ENCODE measurements at places on chromosomes 2 and 18.

- DNase-seq: peak; percentile 23
Measured at GRCh38 chr2:158750458-158751125, 44.5 kb upstream of the DAPL1 start.

DNA sequence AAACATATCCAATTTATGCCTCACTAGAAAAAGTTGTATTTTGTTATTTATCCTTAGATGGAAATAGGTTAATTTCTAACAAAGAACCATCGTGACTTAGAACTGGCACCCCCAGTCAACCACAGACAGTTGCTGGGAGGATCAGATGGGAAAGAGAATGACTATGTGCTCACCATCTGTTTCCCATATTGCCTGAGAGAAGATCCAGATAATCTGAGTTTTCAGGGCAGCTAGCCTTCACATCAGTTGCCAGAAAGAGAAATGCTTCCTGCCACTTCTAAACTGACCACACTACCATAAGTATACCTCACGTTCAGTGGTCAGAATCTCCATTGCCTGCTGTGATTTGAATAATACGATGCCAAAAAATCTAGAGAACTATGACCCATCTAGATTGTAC lies 28.4 kb upstream of the NEB start:
- peak; percentile 69 for DNase-seq

DNA sequence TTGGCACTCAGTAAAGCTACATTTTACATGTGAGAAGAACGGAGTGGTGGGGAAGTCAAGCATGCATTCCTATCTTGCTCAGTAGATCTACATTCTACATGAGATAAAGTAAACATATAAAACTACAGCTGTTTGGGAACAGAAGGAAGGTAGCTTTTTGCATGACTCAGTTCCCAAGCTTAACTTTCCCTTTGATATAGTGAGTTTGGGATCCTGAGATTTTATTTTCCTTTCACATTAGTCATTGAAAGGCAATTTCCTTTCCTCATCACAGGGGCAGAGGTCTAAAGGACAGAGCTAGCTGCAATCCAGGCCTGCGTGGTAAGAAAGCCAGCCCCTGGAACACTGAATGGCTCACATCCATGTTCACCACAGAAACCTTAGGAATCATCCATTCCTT lies 257.2 kb downstream of the SRBD1 start:
- DNase-seq: no peak

DNA sequence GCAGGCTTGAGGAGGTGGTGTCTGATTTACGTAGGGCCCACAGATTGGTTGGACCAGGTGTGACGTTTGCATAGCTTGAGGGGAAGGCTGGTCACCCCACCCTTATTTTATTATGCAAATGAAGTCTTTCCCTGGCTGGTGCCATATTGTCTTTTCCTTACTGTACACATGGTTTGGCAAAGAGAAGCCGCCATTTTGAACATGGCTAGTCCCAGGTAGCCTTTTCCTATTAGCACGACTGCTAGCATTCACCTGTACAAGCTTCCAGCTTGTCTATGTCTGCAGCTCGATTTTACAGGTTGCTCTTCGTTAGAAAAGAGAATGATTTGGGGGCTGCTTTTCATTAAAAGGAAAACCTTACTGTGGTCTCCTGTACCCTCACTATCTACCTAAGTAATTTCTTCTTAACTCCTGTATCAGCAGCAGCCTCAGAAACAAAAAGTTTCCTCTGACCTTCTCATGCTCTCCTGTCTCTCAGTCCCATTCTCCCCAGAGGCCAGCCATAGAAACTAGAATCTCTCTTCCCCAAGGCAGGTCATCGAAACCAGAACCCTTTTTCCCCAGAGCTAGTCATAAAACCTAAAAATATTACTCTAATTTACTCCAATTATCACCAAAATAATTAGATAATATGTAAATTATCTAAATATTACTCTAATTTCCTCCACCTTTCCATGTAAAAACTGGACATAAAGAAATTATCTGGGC lies 151.8 kb downstream of the B3GNT2 start:
- no peak for DNase-seq

- DNase-seq: no peak
Measured at GRCh38 chr18:79631761-79632446, 47.7 kb upstream of the CTDP1 start.

GRCh38 chr2:235670974-235671787 lies 177.3 kb downstream of the AGAP1 start:
- DNase-seq: peak; percentile 73

- DNase-seq: no peak
Measured at GRCh38 chr2:146317959-146318358, 1526.9 kb upstream of the ACVR2A start.

DNA sequence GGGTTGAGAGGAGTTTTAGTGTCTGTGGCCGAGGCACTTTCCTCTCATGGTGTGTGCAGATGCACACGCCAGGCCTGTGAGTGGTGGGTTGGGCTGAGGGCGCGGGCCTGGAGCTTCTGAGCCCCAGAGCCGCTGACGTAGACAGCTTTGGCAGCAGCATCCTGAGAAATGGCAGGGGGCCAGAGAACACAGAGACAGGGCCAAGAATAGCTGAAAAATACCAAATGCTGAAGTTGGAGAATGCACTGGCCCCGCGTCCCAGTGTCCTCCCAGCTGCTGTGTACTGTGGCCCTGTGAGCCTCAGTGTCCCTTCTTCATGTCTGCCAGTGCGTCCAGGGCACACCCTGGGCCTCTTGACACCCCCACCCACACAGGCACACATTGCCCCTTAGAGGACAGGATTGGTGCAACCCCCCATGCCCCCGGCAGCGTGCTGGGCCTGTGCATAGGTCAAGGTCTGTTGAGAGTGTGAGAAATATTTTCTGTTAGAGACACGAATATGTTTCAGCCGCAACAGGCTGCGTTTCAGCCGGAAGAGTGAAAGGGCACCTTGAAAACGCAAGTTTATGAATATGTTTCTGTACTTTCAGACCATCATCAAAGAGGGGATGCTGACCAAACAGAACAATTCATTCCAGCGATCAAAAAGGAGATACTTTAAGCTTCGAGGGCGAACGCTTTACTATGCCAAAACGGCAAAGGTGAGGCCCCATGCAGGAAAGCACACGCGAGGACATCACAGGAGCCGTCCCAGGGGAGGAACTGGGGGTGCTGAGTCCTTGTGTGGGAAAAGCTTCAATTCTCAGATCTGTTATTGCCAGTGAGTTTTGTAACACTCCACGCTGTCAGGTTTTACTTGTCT lies 33.6 kb downstream of the DGKD start:
- DNase-seq: no peak

GRCh38 chr2:1731447-1731962 lies 12.8 kb downstream of the PXDN start:
- DNase-seq: peak; percentile 60

- no peak for DNase-seq
Measured at GRCh38 chr18:58495634-58496033, 133.3 kb downstream of the ALPK2 start.

GRCh38 chr2:68643011-68643873 lies at the start of gene PROKR1:
Gene PROKR1, plus strand, starts transcription at chr2:68643579. Its CDS starts 2,243 bp downstream, at chr2:68645822.
- peak; percentile 27 for DNase-seq

- DNase-seq: no peak
Measured at GRCh38 chr2:238060096-238060541, 682 bp upstream of the SCLY start.

GRCh38 chr2:10935953-10936942 lies 24.5 kb downstream of the KCNF1 start:
- no peak for DNase-seq

GRCh38 chr18:68555879-68556301 lies 159.0 kb downstream of the TMX3 start:
- no peak for DNase-seq

DNA sequence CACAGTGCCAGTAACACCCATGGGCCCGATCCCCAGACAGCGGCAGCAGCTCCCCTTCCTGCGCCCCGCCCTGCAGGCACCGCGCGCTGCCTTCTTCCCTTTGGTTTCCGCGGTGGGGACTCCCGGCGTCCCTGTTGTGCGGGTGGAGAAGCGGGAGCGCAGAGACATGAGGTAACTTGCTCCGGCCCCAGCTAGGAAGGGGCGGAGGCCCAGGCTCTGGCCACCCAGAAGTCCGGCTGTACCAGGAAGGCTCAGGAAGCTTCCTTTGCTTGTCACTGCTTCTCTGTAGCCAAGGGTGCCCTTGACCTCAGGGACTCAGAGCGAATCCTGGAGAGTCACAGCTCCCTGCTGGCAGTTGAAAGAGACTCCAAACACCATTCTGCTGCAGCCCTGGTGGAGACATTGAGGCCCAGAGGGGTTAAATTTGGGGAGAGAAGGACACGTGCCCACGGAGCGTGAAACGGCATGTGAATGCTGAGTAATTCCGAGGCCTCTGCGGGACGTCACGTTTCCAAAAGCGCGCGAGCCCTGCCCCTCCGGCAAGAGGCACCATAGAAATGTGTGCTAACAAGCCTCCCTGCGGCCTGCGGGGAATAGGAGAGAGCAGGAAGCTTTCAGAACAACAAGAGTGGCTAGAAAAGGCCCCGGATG lies 6.7 kb upstream of the ADCY3 start:
- DNase-seq: no peak

GRCh38 chr18:32677578-32677977 lies 95.2 kb downstream of the KLHL14 start:
- DNase-seq: no peak

- DNase-seq: peak; percentile 97
Measured at GRCh38 chr2:64644458-64645382, 9.0 kb downstream of the SERTAD2 start.

GRCh38 chr2:2739231-2739795 lies 408.2 kb upstream of the MYT1L start:
- DNase-seq: no peak

DNA sequence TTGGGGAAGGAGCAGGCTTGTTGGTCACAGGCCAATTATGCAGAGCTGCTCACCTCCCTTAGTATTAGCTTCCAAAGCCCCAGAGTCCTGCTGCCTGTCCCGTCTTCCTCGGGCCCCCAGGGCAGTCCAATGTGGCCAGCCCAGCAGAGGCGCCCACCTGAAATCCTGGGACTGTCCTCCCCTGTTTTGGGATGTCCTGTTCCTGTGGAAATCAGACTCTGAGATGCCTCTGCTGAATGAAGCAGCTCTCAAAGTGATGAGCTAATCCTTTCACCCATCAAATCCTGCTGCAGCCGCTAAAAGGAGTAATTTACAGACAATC lies 105.3 kb downstream of the CABLES1 start:
- no peak for DNase-seq

- no peak for DNase-seq
Measured at GRCh38 chr2:237564526-237565131, 1.7 kb upstream of the PRLH start.

GRCh38 chr2:134142341-134142738 lies 111.5 kb upstream of the MGAT5 start:
- DNase-seq: no peak

- DNase-seq: no peak
Measured at GRCh38 chr2:208334230-208334629, 68.2 kb downstream of the PIKFYVE start.

GRCh38 chr18:25921677-25922421 lies 168.6 kb downstream of the SS18 start:
- DNase-seq: peak; percentile 58

DNA sequence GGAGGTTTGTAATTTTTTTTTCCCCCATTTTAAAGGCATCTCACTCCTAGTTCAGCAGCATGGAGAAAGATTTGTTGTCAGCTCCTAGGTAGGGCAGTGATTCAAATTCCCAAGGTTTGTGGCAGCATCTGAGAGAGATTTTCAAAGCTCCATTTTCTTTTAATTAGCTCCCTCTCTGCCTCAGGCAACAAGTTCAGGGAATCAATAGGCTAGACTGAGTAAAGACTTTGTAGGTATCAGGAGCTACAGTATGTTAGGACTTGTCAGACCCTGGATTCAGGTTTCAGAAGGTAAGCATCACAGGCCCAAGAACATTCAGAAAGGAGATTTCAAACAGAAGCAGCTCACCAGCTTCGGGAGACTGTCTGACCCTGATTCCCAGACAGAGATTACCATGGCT lies 273.3 kb upstream of the ERBB4 start:
- no peak for DNase-seq

DNA sequence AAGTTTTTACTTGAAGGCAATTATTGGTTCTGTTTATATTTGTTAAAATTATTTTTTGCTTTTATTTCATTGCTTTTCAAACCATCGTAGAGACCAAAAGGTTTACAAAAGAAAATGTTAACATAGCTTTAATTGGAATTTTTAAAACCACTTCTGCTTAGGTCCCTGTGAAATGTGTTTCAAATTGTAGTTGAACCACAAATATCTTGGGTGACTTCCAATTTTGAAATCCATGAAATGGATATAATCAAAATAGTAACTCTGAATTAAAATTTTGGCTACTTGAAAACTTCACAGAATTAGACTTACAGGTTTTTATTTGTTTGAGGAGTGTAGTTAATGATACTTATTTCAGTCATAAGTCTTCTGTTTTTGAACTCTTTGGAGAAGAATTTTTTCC lies 3.1 kb upstream of the SPAG16 start:
- DNase-seq: no peak

GRCh38 chr2:27222407-27222806 lies 5.2 kb downstream of the CAD start:
- DNase-seq: no peak

- no peak for DNase-seq
Measured at GRCh38 chr2:173126819-173127218, 51.2 kb downstream of the MAP3K20 start.

DNA sequence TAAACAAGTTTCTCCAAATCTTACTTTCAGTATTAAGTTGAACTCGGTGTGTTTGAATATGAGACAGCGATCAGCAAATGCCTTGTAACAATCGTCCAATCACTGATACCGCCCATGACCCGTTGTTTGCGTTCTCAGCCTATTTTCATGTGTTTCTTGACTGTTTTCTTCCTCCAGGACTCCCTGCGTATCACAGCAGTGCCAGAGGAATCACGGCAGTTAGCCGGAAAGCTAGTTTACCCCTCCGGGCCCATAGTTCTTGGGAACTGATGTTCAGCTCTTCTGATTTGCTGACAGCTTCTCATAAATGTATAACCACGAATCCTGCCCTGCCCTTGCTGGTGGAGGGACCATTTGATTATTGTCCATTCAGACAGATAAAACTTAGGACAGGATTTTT lies 42.2 kb upstream of the TPO start:
- no peak for DNase-seq

- no peak for DNase-seq
Measured at GRCh38 chr2:61196671-61197070, 34.7 kb downstream of the C2orf74 start.

- peak; percentile 20 for DNase-seq
Measured at GRCh38 chr18:31680831-31681568, 3.4 kb downstream of the B4GALT6 start.

- DNase-seq: peak; percentile 32
Measured at GRCh38 chr2:178700922-178701342, 106.3 kb downstream of the TTN start.
